Peyer's patch (tissue), 4 donors: ENCODE measurements at places on chromosomes 2 and 18.

DNA sequence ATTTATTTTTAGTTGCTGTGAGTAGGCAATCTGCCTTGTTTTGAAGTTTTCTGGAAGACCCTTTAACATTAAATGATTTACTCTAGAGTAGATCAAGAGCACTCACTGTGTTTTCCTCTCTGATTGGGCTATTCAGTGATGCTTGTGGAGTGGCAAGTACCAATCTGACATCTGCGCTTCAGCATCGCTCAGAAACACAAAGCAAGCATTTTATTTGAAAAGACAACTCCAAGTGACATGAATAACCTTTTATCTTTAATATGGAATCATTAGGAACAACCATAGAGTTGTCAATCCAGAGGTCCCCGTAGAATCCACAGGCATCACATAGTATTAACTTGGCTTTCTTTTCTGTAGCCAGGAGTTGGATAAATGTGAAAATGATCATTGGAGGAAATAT, 114.7 kb downstream of the CPS1 start:
- no peaks in the 10 kb centered on the region for H3K27me3 ChIP-seq
- DNase-seq = no peak
- H3K4me1 ChIP-seq = no peaks in the 10 kb centered on the region
- no peaks in the 10 kb centered on the region for H3K36me3 ChIP-seq
- no peak overlapping the region for H3K27ac ChIP-seq

GRCh38 chr18:44841221-44841620, 160.5 kb downstream of the SETBP1 start:
- DNase-seq = no peak
- no peak overlapping the region for H3K27ac ChIP-seq
- H3K4me3 ChIP-seq = no peak overlapping the region
- H3K27me3 ChIP-seq = no peaks in the 10 kb centered on the region

GRCh38 chr2:228369400-228370031, 188.0 kb upstream of the SPHKAP start:
- H3K4me3 ChIP-seq = no peak overlapping the region
- H3K4me1 ChIP-seq = no peaks in the 10 kb centered on the region

- no peaks in the 10 kb centered on the region for H3K36me3 ChIP-seq
- H3K27me3 ChIP-seq = no peaks in the 10 kb centered on the region
These were observed 37.9 kb downstream of the EHD3 start for GRCh38 chr2:31271851-31272267.

GRCh38 chr18:23307567-23308295, 145.4 kb upstream of the RIOK3 start:
- H3K4me1 ChIP-seq = no peaks in the 10 kb centered on the region
- no peak for DNase-seq
- no peak overlapping the region for H3K4me3 ChIP-seq
- H3K36me3 ChIP-seq = no peaks in the 10 kb centered on the region
- no peaks in the 10 kb centered on the region for H3K27me3 ChIP-seq
- H3K27ac ChIP-seq = no peak overlapping the region

- H3K4me1 ChIP-seq = no peaks in the 10 kb centered on the region
- H3K36me3 ChIP-seq = no peaks in the 10 kb centered on the region
- no peak overlapping the region for H3K27ac ChIP-seq
These were observed 167.3 kb upstream of the ALKAL2 start for GRCh38 chr2:455015-455705.
